ENCODE measurements at places on chromosomes 16 and 17.

- no peak for DNase-seq
Measured at GRCh38 chr16:25608002-25608401, 83.8 kb upstream of the HS3ST4 start.

DNA sequence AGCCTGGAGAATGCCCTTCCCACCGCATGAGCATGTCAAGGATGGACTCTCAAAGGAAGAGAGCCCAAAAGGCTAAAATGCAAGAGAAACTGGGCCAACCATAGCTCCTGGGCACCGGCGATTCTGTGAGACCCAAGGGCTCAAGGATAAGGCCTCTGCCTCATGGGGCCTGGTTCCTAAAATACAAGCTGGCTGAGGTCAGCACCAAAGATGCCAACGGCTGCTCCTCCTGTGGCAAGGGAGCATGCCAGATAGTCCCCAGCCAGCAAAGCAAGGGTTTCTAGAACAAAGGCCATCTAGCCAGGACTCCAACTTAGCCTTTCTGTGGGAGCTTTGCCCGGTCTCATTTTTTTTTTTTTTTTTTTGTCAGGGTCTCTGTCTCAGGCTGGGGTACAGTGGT is 20.1 kb downstream of the GPRC5B start:
- no peak for DNase-seq

DNA sequence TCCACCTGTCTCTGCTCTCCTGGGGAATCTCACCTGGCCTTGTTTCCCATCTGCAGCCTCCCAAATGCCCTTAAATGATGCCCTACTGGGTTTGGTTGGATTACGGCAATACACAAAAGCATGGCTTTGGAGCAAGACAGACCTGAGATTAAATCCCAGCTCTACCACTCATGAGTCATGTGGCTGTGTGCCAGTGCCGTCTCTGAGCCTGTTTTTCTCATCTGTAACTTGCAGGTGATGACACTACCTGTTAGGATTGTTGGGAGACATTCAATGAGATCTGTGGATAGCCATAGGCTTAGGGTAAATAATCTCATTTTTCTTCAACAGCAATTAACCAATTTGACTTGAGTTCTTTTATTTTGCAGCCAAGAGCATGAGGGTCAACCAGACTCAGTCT is 240.3 kb downstream of the MAF start:
- DNase-seq: no peak

- DNase-seq: no peak
Measured at GRCh38 chr17:78661093-78661770, 84.0 kb upstream of the DNAH17 start.

- DNase-seq: no peak
Measured at GRCh38 chr17:42111871-42112551, 503 bp downstream of the DHX58 start.

GRCh38 chr16:60682219-60682618 is 1354.0 kb downstream of the CDH8 start:
- DNase-seq: no peak

DNA sequence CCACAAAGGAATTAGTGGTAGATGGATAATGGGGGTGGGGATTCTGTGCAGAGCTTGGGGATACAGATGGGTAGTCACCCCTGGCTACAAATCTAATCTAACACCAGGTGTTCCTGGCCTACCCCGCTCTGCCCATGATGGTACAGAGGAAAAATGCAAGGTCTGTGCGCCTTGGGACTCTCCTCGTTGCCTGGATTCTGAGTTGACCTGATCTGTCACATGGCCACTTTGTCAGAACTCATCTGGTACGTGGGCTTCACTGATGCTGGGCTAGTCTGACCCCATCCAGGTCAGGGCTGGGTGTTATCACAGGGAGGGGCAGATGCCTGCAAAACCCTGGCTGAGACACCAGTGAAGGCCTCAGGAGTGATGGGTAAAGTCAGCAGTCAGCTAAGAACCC is 5.2 kb downstream of the ZNF764 start:
- no peak for DNase-seq

- no peak for DNase-seq
Measured at GRCh38 chr16:72908362-72909167, 139.4 kb downstream of the ZFHX3 start.

GRCh38 chr17:38353086-38353604 is 1.5 kb downstream of the SOCS7 start:
- no peak for DNase-seq

DNA sequence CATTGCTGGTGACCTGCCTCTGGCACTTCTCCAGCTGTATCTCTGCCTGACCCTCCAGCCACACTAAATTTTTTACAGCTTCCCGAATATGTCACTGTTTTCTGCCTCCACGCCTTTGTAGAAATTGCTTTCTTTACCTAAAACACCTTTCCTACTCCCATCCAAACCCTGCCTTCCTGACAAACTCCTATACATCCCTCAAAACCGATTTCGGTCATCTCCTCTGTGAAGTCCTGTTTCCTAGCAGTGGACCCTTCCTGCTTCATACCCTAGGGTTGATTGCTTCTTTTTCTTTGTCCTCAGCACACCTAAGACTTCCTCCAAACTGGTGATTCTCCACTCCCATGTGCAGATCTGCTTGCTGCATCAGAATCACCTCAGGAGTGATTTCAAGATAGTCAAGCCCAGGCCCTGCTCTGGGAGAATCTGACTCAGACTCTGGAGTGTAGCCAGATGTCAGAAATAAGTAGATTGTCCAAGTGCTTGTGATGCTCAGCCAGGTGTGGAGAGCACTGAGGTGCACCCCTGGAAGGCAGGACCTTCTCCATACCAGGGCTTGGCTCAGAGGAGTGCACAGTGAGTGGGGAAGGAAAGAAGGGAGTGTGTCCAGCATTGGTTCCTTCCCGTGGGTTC is 184.2 kb downstream of the COPRS start:
- no peak for DNase-seq

DNA sequence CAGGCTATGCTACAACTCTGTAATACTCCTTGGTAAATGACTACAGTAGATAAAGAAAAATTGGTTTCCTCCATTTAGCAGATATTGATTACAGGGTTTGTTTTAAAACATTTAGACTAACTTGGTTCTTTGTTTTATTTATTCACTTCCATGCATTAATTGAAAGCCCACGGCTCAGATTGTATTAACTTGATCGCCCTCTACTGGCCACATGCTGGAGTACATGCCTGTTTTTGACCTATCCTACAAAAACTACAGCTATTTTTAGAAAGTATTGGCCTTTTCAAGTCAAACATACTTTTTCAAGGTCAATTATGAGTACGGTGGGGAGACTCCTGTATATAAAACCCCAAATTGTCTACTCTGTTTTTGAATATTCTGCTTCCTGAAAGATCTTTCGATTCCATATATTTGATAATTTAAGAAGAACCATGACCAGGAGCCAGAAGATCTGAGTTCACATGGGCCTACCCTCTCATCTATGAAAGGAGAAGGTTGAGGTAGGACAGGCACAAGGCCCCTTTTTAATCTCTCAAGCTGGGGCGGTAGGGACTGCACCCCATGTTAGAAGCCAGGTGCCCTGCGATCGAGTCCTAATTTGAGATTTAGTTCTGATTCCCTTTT is 51.8 kb downstream of the CA10 start:
- DNase-seq: peak; percentile 31

GRCh38 chr16:47046726-47047523 is 73.5 kb upstream of the DNAJA2 start:
- DNase-seq: no peak

DNA sequence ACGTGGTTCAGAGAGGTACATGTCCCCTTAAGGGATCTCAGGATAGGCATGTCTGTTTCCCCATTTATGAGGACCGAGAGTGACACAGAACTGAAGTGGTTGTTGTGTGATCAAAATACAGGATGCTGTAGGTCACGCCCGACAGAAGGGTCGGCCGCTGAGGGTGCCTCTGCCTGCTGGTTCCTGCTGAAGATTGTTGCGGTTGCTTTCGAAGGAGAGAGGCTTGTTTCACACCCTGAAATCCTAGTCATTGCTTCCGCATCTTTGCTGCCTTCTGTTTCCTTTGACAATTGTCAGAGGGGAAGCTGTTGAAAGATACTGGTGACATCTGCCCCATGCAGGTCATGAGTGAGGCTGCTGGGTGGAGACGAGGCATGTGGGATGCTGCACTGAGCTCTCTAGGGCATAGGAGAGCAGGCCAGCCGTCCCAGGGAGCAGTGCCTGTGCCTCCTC is 3.8 kb upstream of the NAT9 start:
- DNase-seq: no peak

DNA sequence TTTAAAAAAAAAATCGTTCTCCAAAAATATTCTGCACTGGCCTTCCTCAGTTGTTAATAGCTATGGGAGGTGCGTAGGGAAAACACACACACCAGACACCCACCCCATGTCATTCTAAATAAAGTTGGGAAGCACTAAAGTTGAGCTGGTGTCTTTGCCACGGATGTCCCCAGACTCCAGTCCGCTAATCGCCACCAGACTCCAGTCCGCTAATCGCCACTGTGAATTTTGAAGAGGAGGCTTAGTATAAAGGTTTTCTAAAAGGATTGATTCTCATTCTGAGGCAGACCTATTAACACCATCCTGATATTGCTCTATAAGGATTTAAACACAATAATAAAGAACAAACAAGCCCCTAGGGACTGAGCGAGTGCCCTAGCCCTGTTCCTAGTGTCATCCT is 22.7 kb upstream of the CPSF4L start:
- no peak for DNase-seq

- no peak for DNase-seq
Measured at GRCh38 chr17:11921296-11921695, 76.0 kb downstream of the ZNF18 start.

- no peak for DNase-seq
Measured at GRCh38 chr17:71098071-71098470, 928.7 kb downstream of the KCNJ2 start.

DNA sequence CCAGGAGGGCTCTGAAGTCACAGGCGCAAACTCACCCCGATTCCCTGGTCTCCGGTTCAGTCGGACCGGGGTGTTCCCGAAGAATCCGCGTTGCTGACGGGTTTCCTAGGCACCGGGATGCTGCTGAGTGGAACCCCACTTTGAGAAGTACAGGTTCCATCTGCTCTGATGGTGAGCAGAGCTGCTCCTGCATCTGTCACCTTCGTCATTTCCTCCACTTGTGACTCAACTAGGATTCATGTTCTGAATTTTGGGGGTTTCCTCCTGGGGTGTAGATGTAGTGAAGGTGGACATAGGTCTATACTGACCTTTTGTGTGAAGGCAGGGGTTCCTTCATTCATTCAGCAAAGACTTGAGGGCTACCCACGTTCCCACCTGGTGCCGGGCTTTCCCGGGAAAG is 25.0 kb downstream of the LGALS3BP start:
- no peak for DNase-seq

DNA sequence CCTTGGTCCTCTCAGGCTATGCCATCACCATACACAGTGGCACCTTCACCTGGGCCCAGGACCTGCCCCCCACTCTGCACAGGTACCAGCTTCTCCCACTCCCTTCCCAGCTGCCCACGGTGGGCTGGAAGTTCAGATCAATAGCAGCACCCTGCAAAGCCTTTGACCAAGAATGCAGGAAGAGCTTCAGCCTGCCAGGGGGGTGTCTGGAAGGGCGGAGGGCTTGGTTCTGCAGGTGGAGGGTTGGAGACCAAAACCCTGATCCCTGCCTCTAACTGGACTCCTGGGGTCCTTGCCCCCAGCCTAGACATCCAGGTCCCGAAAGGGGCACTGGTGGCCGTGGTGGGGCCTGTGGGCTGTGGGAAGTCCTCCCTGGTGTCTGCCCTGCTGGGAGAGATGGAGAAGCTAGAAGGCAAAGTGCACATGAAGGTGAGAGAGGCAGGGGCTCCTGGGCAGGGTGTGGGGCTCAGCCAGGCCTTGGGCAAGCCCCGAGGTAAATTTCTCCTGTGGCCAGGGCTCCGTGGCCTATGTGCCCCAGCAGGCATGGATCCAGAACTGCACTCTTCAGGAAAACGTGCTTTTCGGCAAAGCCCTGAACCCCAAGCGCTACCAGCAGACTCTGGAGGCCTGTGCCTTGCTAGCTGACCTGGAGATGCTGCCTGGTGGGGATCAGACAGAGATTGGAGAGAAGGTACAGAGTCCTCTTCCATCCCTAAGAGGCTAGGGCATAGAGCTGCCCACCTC is 34.3 kb downstream of the ABCC3 start:
- no peak for DNase-seq

GRCh38 chr17:13702266-13702665 is 100.5 kb upstream of the HS3ST3A1 start:
- no peak for DNase-seq

GRCh38 chr17:28725660-28726225 is 290 bp downstream of the TLCD1 start:
- peak; percentile 68 for DNase-seq

DNA sequence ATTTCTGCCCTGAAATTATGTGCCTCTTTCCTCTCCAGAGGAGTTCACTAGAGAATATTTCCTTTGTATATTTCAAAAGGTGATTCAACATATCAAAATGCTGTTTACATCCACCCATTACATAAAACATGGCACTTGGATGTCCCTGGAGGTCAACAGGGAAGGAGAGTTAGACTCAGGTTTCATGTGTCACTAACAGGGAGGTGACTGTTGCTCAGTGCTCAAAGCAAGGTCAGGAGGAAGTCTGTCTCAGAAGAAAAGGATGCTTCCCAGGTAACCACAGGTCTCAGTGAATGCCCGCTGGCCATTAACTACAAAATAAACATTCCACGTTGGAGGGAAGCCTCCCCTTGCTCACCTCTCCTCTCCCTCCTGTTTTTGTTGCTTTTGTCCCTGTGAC is 198.6 kb downstream of the AXIN2 start:
- no peak for DNase-seq

- DNase-seq: peak; percentile 7
Measured at GRCh38 chr16:46908540-46909372, 24.6 kb downstream of the GPT2 start.

- DNase-seq: no peak
Measured at GRCh38 chr16:75011634-75012307, 12.9 kb downstream of the ZNRF1 start.

- no peak for DNase-seq
Measured at GRCh38 chr16:9525037-9525436, 433.6 kb downstream of the HAPSTR1 start.

- DNase-seq: no peak
Measured at GRCh38 chr17:82590881-82591539, 57.2 kb downstream of the WDR45B start.

DNA sequence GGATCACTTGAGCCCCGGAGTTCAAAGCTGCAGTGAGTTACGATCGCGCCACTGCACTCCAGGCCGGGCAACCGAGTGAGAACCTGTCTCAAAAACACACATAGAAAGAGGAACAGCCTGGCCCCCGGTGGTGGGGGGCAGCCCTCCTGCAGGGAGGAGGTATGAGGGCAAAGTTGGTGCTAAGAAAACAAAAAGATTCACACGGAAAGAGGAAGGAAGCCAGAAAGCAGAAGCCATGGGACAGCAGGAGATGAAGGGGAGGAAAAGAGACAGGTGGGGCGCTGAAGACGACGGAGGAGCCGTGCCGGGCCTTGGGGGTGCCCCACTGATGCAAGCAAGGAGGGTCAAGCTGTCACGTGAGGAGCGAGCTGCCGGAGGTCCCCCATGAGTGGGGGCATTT is 8.2 kb upstream of the C16orf74 start:
- DNase-seq: no peak

DNA sequence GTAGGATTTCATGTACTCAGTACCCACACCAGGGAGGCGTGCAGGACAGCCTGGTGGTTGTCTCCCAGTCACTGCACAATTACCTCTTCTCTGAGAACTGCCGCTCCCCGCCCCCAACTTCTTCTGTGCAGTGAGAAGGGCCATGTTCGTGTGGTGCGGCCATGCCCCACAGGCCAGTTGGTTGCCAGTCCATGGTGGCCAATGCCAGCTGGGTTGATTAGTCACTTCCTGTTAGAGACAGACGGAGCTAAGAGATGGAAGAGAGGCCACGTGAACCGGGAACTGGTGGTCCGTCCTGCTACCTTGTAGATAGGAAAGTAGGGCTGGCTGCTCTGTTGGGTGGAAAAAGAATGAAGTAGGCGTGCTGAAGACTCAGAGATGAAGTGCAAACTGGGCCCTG is 206.5 kb downstream of the ABCC12 start:
- no peak for DNase-seq

Data from NCI-H1930 (cell line).